GM23338 (cell line): ENCODE measurements at places on chromosomes 5 and 9. TPM values are rescaled to one million over a fixed set of nuclear protein-coding genes. Genes with fewer than 3 reads are reported as not detected.

- no peak for DNase-seq
Observed at GRCh38 chr5:173655196-173655797, 38.8 kb upstream of the BOD1 start.

DNA sequence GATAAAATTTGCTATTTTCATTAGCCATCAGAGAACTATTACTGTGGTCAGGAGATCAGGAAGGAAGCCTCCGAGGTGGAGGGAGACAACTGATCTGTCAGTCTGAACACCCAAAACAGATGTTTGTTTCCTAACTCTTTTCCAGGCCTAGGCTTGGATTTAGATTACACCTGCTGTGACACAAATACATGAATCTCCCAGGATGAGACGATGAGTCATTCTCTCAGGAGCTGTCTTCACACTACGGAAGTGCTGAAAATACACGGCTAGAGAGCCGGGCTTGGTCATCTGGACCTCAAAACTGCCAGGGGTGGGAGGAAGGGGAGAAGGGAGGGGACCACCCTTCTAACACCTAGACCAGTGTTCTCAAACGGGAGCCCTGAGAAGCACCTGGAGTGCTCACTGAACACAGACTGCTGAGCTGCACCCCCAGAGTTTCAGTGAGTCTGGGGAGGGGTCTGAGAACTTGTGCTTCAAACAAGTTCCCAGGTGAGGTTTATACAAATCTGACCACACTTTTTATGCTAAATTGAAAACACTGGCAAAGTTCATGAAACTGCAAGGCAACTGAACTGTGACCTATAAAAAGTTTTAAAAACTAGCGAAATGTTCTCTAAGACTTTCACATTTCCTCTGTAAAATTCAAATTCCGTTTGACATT, 80.3 kb upstream of the EQTN start:
- no peak for DNase-seq

- DNase-seq: no peak
Observed at GRCh38 chr5:37882636-37883035, 42.8 kb upstream of the GDNF start.

DNA sequence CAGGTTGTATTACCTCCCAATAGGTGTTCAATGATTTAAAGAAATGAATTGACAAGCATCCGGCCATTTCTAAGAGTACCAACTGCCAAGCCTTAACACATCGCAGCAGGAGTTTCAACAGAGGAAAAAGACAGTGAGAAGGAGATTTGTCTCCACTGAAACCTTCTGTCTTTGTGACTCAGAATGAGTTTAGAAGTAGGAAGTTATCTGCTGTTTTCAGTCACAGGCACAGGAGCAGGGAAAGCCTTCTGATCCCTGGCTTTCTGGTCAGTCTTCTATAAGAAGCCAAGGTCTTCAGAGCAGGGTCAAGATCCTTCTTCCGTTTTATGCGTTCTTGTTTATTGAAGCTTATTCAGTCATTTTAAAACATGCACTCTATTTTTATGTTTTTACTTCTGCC, 390.7 kb upstream of the PCSK5 start:
- no peak for DNase-seq

- DNase-seq: no peak
Observed at GRCh38 chr5:149677731-149678130, 52.4 kb upstream of the PPARGC1B start.

DNA sequence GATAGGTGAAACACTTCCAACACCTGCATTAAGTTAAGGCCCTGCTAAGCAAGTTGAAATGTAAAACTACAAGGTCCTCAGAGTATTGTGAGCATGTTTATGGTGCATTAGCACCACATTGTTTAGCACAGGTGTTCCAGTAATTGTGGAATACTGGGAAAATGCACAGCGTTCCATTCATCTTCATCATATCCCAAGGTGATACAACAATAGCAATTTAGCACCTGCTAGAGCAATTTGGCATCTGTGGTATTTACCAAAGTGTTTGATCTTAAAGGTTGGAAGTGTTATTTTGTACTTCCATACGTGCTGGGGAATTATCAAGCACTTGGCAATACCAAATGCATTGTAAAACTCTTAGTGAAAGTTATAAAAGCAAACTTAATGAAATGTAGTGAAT, 266.8 kb downstream of the CYLC2 start:
- DNase-seq: no peak

DNA sequence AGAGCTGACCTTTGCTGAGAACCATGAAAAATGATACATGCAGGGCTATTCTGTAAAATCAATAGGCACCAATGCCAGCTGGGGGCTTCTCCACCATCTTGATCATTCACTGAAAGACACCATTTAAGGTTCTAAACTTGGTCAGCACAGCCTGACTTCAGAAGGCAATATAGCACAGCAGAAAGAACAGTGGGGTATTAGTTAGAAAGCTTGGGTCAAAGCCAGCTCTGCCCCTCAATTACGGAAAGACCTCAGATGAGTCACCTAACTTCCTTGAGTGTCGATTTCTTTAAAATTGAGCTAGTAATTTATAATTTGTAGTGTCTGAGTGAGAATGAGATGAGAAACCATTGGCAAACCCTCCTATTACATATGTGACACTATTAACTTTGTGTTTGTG, 3.4 kb downstream of the TNC start:
- no peak for DNase-seq

- peak; percentile 62 for DNase-seq
Observed at GRCh38 chr5:149765932-149766331, 35.8 kb downstream of the PPARGC1B start.

GRCh38 chr9:134319306-134320125, 6.7 kb upstream of the RXRA start:
- DNase-seq: no peak

The PCDHB15 gene
- total RNA-seq: 8.0 and 12.1 TPM in 2 replicates
